ENCODE measurements at places on chromosomes 2 and 18.

DNA sequence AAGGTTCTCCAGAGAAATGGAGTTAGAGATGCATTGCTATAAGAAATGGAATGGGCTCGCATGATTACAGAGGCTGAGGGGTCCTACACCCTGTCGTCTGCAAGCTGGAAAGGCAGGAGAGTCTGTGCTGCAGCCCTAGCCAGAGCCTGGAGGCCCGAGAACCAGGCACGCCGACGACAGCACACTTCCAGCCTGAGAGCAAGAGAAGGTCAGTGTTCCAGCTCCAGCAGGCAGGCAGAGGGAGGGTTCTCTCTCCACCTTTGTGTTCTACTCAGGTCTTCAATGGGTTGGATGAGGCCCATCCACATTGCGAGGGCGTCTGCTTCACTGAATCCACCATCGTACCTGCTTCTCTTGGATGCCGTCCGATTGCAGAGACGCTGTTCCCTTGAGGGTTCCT is 177.6 kb upstream of the HDAC4 start:
- DNase-seq = no peak

DNA sequence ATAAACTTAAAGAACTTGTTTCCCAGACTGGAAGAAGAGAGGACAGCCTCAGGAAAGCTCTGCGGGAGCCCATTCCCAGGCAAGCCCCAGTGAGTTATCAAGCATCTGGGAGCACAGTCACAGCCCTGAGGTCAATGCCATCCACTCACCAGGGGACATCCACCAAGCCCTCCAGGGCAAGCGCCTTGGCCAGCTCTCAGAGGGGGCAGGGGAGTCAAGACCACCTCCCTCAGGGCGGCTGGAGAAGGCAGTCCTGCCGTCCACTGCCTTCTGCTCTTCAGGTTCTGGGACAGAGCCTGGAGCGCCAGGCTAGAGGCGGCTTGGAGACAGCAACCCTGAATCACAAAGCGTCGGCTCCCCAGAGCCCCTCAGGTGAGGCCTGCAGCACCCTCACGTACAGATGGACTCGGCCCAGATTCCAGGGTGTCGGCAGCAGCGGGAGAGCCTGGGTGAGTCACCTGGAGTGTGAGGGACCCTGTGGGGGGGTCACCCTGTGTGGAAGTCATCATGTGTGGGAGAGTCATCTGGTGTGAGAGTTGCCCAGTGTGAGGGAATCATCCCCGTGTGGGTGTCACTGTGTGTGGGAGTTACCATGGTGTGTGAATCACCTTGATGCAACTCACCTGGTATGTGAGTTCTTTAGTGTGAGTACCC is 100.9 kb upstream of the TEX51 start:
- no peak for DNase-seq

DNA sequence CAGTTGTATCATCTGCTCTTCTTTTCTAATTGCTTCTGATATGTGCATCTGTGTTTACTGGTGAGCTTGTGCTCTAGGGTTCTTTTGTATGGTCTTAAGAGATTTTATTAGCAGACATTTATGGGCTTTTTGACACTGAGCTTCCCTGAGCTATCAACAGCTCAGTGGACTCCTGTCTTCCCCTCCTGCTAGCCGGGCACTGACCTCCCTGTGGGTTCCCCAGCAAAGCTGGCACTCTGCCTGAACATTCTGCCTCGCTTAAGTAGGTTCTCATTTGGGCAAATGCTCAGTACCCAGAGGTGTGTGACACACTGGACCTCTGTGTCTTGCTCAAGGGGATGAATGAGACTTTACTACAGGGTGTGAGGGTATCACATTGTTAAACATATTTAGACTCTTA is 15.8 kb downstream of the TRAF3IP1 start:
- no peak for DNase-seq

- DNase-seq = peak; percentile 36
Observed at GRCh38 chr2:38750011-38750890, 910 bp downstream of the SRSF7 start.

- DNase-seq = peak; percentile 69
Observed at GRCh38 chr2:37318401-37318800, 6.2 kb downstream of the PRKD3 start.

GRCh38 chr2:1718339-1719220 is 25.7 kb downstream of the PXDN start:
- no peak for DNase-seq

- no peak for DNase-seq
Observed at GRCh38 chr2:109631741-109632140, 17.6 kb downstream of the SOWAHC start.

- peak; percentile 70 for DNase-seq
Observed at GRCh38 chr18:69787825-69788547, 159.7 kb downstream of the CD226 start.

- DNase-seq = no peak
Observed at GRCh38 chr2:189231719-189232323, 52.3 kb upstream of the COL5A2 start.

GRCh38 chr2:74925361-74925786 is 33.1 kb upstream of the POLE4 start:
- DNase-seq = no peak

DNA sequence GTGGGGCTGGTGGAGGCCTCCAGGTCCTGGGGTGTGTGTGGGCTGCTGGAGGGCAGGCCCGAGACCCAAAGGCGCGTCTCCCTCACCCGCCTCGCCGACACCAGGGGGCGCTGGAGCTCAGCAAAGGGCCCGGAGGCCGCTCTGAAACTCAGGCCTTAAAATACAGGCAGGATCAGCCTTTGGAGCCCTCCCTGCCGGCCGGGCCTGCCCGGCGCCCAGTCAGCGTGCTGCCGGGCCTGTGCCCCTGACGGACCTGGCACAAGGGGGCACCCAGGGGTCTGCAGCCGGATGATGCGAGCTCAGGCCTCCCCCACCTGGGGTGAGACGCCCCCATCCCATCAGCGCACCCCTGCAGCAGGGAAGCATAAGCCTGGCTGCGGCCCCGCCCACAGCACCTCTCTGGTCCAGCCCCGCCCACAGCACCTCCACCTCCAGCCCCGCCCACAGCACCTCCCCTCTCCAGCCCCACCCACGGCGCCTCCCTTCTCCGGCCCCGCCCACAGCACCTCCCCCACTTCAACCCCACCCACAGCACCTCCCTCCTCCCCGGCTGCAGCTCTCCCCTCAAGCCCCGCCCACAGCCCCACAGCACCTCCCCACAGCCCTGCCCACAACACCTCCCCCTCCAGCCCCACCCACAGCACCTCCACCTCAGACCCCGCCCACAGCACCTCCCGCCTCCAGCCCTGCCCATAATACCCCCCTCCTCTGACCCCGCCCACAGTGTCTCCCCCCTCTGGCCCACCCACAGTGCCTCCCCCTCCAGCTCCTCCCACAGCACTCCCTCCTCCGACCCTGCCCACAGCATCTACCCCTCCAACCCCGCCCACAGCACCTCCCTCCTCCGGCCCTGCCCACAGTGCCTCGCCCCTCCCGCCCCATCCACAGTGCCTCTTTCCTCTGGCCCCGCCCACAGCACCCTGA is 92.8 kb upstream of the OTOS start:
- peak; percentile 66 for DNase-seq

DNA sequence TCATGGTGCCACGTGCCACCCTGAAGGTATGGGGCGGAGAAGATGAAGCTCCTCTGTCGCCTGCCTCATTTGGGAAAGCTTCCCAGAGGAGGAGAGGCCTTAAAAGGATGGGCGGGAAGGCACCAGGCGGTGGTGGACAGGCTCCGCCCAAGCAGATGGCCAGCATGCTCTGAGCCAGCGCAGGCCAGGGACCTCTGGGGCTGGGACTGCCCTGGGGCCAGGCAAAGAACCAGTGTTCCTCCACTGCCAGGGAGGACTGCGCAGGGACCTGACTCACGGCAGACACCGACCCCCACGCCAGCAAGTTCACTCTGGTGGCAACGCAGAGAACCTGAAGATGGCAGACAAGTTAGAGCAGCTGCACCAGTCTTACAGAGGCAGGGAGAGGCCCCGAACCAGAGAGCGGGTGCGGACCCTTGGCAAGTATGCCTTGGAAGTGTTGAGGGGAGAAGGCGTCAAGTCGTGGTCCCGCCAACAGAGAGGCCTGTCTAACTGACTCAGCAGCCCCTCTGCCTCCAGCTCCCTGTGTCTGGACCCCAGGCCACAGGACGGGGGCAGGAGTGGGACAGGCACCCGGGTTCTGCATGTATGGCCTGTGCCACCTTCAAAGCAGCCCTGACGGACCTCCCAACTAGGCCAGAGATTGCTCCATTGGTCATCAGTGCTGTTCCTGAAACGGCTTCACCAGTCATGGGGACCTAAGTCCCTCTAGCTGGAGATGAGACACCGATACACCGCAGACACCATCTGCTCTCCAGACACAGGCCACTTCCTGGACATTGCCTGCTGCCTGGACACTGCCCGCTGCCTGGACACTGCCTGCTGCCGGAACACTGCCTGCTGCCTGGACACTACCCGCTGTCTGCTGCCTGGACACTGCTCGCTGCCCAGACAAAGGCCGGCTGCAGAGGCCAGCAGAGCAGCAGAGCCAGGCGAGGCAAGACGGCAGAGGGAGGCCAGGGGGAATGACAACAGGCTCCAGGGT is 124.7 kb downstream of the HDAC4 start:
- DNase-seq = peak; percentile 52

GRCh38 chr18:48996901-48997463 is 46.2 kb upstream of the SMAD7 start:
- peak; percentile 86 for DNase-seq

DNA sequence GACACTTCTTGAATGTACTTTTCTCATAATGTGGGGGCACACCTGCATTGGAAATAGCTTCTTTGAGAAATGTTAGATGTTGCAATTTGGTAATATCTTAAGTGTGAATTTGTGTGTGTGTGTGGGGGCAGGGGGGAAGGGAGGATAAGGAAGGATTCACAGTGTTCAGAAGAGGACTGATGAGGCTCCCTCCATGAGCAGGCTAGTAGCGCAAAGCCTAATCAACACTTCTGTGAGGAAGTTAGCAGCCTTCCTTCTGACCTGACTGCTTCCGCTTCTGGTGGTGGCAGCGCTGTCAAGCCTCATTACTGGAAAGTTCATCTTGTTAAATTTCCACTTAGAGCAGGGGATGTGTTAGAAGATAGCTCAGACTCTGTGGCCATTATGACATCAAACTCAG is 295.4 kb upstream of the SPRED2 start:
- no peak for DNase-seq

DNA sequence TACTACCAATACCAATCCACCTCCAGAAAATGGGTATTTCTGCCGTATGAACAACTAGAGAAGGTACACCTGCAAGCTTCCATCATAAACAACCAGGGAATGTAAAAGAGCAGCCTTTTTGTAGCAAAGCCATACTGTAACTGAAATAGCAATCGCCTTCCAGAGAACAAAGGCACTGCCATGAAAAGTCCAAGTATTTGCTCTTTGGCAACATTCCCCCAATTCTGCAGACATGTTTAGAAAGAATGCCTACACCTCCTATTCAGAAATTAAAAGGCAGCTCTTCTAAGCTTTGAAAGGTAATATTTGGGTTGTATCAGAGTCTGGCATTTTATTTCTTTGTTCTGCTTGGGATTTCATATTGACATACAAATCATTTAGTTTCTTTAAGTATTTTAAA is 487.7 kb downstream of the ERBB4 start:
- DNase-seq = no peak

DNA sequence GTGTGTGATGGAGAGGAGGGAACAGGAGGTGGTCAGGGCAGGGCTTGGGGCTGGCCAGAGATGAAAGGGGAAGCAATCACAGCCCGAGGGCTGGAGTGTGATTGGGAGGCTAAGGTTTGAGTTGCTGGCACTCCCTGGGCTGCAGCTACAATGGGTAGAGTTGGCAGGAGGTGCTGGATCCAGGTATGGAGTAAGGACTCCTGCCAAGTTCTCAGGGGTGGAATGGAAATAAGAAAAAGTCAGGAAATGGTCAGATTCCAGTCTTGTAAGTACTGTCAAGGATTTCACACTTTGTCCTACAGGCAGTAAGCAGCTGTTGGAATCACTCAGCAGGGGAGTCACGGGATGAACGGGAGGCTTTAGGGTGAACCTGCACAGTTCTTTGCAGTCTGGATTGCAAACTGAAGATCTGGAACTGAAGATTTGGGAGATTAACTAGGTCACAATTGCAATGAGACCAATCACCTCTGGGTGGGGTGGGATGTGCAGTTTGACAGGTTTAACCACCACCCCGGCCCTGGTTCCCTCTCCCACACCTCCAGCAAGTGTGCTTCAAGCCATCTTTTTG is 10.9 kb upstream of the INPP5D start:
- DNase-seq = no peak

- DNase-seq = peak; percentile 40
Observed at GRCh38 chr2:29765721-29766120, 155.7 kb downstream of the ALK start.
